ENCODE measurements at places on chromosomes 2 and 18.

DNA sequence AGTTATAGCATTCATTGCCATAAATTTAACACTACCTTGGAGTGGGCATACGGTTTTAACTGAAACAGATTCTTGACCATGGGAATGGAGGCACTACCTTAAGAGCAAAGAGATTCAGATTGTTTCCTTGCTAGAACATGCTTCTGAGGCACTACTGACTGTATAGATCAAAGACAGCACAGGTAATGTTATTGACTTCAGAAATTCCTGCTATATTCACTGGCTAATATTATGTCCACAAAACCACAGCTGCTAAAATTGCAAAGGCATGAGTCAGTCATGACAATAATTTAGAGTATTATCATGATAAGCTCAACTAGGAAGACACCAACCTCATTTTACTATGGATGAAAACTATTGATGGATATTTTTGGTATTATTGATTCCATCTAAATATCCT is 39.4 kb downstream of the SLC8A1 start:
- DNase-seq, result no peak

DNA sequence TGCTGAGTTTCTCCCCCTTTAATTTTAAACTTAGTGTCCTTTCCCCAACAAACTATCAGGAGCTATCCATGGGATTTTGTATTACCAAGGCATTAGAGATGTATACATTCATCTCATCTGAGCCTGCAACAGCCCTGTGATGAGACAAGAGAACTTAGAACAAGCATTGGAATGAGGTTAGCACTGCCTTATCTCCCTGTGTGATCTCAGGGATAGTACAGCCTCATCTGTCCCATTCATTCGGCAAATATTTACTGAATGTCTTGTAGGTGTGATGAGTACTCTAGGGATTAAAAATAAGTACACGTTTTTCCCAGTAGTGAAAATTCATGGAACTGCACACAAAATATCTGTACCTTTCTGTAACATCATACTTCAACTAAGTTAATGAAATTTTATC is 45.6 kb downstream of the PAIP2B start:
- no peak for DNase-seq

- DNase-seq, result no peak
Measured at GRCh38 chr2:10120877-10121574, 1.5 kb upstream of the RRM2 start.

- peak; percentile 42 for DNase-seq
Measured at GRCh38 chr2:42072349-42073118, 24.7 kb downstream of the PKDCC start.

DNA sequence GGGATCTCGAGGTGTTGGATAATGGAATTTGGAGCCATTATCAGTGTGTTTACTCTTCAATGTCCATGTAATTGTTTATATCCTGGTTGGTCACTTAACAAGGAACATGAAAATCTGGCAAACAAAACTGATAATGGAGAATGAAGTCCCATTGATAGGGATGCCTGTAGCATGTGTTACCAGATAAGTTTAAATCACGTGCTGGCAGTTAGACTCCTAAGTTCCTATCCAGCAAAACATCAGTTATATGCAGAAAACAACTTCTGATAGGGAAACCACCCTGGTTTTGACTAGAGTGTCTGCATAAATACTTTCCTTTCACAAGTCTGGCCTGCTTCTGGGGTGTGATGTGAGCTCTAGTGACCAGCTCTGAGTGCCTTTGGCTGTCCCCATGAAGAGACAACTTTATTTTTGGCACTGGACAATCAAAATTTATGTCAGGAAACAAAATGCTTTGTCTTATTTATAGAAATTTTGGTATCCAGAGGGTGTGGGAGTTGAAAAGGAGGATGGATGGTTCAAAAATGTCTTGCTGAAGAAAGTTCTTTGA is 82.0 kb downstream of the FHOD3 start:
- no peak for DNase-seq

GRCh38 chr2:95062242-95063085 is 37.0 kb downstream of the MAL start:
- DNase-seq, result no peak
